ENCODE measurements at places on chromosomes 6 and 20.

GRCh38 chr6:49546331-49546730 lies 4.1 kb upstream of the C6orf141 start:
- DNase-seq, result no peak

- DNase-seq, result no peak
Observed at GRCh38 chr6:13990796-13991195, 66.0 kb downstream of the RNF182 start.

DNA sequence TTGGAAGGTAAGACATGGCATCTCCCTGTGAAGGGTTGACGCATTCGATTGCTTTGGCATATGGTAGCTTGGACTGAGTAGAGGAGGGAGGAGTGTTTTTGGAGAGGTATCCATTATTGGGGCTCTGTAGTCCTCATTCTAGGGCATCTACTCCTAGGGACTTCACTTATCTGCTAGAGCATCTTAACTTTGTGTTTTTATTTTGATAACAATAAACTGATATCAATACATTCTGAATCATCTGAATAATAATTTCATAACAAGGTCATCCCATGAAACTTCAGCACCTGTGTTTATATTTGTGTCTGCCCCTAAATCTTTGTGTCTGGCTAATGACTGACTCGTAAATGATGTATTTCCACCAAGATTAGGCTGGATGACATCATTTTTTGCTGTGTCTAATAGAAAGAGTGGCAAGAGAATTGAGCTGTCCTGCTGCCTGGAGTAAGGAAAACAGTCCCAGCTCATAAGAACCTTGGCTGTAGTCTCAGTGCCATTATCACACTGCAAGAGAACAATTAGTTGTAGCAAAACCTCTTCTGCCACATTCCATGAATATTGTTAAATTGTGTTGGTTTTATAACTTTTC lies 288.5 kb downstream of the PRL start:
- no peak for DNase-seq

DNA sequence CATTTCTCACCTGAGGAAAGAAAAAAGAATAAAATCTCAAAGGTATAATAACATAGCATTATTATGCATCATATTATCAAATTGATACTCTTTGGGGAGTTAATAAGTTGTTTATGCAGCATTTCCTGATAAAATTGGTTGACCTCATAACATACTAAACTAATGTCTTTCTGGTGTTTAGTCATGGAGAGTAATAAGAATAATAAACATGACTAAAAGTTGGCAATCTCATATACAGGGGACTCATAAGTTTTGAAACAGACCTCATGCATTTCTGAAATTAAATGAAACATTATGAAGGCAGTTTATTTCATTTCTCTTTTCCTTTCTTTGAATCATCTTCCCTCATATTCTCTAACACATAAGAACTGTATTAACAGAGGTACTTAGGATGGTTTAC lies 60.5 kb upstream of the PRDM1 start:
- DNase-seq, result no peak

DNA sequence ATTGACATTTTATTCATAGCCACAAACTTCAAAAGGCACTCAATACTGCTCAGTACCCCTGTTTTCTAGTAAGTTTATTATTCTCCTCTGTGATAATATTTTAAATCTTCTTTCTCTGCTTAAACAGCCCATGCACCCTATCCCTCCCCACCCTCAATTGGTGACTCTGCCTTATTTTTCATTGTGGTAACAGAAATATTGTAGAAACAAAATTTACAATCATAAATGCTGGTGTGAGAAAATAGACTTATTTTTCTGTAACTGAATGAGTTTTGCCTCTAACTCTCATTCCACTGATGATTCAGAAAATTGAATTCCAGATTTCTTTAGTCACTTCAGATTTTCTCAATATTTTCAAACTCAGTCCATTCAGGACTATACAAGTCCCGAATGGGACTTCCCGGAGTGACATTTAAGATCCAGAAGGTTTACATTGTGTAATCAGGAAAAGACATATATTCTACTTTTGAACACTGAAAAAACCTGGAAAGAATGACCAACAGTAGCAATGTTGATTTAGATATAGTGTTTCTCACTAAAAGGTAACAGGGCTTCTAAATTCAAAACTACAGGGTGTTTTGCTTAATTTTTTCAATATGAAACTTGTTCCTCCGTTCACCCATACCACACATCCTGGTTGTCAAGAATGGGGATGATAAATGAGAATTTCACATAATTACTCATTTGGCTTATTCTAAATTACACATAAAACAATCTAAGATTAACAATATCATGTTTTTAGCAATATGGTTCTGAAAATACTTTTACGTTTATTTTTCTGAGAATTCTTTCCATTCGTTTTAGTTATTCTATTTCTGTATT lies 34.8 kb upstream of the UST start:
- no peak for DNase-seq

DNA sequence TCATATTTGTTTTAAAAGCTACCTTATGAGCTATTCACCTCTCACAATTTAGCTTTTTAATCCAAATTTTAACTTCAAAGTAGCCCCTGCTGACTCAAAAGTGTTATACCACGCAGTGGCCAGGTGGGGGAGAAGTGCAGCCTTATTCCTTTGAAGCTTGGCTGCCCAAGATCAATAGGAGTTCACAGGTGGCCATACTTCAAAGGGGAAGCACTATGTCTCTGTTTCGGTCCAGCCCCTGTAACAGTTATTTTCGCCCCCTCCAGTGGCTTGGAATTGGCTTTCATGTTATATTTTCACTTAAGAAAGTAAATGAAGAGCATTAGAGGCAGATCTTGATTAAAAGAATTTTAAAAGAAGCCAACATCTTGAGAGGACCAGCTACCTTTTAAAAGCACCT lies 608.4 kb downstream of the EPHA7 start:
- DNase-seq, result no peak

- no peak for DNase-seq
Observed at GRCh38 chr20:57658833-57659516, 38.7 kb upstream of the ZBP1 start.

DNA sequence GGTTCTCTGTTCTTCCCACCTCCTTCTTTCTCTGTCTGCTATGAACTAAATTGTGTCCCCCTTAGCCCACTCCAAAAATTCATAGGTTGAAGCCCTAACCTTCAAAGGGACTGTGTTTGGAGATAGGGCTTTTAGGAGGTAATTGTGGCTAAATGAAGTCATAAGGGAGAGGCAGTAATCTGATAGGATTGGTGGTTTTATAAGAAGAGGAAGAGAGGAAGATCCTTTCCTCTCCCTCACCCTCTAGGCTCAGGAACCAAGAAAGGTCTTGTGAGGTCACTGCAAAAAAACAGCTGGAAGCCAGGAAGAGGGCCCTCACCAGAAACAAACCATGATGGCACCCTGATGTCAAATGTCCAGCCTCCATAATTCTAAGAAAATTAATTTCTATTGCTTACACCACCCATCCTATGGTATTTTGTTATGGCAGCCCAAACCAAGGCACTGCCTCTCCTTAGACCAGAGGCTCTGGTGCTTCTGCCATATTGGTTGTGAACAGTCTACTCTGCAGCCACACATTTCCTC lies 135.1 kb upstream of the COL21A1 start:
- DNase-seq, result no peak

GRCh38 chr20:20199361-20200160 lies 147.2 kb downstream of the CFAP61 start:
- no peak for DNase-seq

- DNase-seq, result no peak
Observed at GRCh38 chr20:24612799-24613775, 143.7 kb downstream of the SYNDIG1 start.

GRCh38 chr20:1562622-1563021 lies 5.1 kb upstream of the SIRPD start:
- DNase-seq, result no peak

- peak; percentile 62 for DNase-seq
Observed at GRCh38 chr6:32047855-32048766, 9.9 kb downstream of the CYP21A2 start.

DNA sequence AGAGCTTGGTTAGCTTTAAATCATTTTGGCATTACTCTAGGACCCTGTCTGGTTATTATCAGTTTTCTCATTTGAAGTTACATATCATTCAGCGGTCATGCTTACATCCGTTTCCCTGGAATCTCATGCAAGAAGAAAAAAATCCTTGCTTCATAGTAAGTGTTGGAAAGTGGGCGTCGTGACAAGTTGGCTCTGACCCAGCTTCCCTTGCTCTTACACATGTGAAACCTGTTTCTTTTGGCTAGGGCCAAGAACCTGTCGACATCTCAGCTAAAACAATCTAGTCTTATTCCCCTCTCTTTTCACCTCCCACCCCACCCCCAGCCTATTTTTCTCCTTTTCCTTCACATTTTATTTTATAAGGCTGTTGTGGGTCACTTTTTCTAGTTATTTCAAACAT lies 45.5 kb downstream of the ANKS1A start:
- DNase-seq, result no peak

DNA sequence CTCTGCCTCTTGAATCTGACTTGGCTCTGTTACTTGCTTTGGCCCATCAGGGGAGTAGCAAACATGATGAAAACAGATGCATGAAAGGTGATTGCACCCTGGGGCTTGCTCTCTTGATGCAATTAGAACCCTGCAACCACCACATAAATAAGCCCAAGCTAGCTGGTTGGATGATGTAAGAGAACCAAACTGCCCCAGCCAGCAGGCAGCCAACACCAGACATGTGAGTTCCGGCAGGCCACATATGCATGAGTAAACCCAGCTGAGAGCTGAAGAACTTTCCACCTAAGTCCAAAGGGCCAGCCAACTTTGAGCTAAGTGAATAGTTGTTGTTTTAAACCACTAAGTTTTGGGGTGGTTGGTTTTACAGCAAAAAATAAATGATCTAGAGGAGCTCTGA lies 268.4 kb downstream of the FARS2 start:
- no peak for DNase-seq

DNA sequence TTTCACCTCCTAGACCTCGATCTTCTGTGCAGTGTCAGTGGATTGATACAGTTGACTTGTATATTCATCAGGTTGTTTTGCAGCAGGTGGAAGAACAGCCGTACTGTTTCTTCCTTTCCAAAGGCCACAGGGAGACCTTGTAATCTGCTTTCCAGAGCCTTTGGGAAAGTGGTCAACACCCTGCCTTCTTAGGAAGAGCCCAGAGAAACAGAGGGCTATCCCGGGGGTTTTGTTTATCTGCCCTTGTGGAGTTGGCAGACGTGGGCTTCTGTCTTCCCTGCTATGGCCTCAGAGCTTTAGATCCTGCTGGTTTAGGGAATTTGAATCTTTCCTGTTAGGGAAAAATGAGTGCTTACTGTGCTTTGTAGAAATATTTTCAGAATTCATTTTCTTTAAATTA lies 19.6 kb downstream of the STX16 start:
- DNase-seq, result no peak

DNA sequence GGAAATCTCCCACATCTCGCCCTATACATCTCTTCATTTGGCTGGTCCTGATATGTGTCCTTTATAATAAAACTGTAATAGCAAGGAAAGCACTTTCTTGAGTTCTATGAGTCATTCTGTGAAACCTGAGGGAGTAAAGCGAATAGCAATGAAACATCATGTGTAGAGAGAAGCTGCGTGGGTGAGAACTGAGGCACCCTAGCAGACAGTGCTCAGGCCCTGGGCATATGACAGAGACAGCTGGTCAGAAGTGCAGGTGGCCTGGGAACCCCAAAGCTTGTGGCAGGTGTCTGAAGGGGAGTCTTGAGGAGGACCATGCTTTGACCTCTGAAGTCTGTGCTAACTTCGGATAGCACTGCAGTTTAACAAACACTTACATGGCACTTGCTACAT lies 1.3 kb upstream of the BLOC1S5 start:
- peak; percentile 7 for DNase-seq

- DNase-seq, result no peak
Observed at GRCh38 chr20:18984238-18985200, 170.9 kb downstream of the SCP2D1 start.

DNA sequence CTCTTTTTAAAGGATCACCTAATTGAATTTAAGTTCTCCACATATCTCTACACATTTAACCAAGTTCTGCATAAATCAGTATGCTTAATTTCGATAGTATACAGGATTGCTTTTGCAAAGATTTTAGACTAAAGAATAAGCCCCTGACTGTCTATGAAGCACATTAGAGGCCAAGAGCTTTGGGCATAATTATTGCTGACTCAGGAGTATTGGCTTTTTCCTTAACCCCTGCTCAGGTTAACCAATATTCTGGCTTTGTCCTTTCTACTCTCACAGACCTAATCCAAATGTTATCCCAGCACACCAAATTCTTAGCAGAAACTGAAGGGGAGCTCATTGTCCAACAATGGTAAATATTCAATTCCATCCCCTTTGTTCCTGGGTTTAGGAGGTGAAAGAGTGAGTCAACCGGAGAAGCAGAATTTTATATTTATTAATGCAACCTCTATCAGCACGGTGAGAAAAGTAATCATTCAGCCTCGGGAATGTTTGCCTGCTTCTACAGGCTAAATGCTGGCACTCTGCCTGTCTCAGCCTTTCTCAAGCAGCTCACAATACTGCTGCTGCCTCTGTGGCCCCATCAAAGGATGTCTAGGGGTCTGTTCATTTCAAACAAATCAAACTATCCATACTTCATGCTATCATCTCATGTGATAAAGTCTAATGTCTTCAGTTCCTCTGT lies 125.0 kb downstream of the SIM1 start:
- no peak for DNase-seq

DNA sequence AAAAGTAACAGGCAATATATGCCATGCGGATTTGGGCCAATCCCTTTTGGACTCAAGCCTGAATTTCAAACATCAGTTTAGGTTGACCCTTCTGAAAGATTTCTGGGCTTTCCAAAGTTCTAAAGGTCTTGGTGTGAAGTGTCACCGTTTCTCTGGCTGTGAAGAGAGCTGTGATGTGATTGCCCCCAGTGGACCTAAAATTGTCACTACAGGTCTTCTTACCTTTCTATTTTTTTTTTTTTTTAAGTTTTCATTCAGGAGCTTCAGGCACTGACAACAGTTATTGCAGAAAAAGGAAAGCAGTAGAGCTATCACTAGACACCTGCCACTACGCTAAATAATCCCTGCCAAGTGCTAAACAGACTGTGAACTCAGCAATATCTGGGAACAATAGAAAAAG lies 75.7 kb upstream of the OPRM1 start:
- DNase-seq, result no peak

DNA sequence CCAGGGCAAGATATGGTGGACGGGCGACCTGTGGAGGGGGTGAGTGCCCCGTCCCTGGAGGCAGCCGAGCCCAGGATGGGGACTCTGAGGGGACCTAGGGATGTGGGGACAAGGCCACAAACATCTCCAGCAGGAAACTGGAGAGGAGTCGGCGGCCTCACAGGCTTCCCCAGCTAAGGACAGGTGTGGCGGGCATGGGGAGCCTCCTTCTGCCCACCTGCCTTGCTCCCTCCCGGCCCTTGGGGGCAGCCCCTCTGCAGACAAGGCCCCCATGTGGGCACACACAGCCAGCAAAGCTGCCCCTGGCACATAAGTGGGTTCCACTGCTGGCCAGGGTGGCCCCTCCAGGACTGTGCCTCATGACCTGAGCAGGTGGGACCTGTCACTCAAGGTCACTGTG lies 4.6 kb downstream of the CHRNA4 start:
- no peak for DNase-seq
